RPMI8226 (cell line): ENCODE measurements at places on chromosomes 1 and 21.

- DNase-seq, result no peak
These were observed 630.4 kb downstream of the PTPRC start for GRCh38 chr1:199269241-199269640.

DNA sequence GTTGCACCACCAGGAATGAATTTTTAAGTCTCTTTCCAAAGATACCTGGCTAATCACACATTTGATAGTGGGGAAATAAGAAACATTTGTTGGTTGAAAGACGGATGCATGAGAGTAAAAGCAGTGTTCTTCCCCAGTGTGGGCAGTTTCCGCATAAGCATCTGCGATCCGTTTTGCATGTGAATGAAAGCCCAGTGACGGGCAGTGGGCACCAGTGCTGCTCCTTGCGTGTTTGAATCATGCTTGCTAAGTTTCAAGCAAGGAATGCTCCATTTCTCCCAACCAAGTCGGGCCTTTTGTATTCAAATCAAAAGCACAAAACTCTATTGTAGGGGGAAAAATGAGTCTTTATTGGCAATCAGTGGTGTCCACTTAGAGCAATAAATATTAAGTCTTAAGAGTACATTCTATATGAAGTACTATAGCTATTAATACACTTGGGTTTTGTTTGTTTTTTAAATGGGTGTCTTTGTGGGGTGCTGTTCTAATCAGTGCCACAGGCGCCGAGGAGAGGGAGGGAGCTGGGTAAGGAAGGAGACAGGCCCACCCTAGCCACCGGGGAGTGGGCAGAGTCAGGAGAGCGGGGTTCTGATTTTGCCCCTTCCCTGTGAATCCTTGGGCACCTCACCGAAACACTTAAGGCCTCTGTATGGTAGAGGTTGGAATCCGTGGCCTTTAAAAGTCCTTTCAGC lies 750 bp upstream of the PTGFRN start:
- DNase-seq, result no peak

GRCh38 chr1:198933515-198934222 lies 294.8 kb downstream of the PTPRC start:
- no peak for DNase-seq

- DNase-seq, result no peak
These were observed 24.5 kb upstream of the POU2F1 start for GRCh38 chr1:167196166-167196565.

GRCh38 chr1:159664247-159664646 lies 50.1 kb downstream of the CRP start:
- no peak for DNase-seq

DNA sequence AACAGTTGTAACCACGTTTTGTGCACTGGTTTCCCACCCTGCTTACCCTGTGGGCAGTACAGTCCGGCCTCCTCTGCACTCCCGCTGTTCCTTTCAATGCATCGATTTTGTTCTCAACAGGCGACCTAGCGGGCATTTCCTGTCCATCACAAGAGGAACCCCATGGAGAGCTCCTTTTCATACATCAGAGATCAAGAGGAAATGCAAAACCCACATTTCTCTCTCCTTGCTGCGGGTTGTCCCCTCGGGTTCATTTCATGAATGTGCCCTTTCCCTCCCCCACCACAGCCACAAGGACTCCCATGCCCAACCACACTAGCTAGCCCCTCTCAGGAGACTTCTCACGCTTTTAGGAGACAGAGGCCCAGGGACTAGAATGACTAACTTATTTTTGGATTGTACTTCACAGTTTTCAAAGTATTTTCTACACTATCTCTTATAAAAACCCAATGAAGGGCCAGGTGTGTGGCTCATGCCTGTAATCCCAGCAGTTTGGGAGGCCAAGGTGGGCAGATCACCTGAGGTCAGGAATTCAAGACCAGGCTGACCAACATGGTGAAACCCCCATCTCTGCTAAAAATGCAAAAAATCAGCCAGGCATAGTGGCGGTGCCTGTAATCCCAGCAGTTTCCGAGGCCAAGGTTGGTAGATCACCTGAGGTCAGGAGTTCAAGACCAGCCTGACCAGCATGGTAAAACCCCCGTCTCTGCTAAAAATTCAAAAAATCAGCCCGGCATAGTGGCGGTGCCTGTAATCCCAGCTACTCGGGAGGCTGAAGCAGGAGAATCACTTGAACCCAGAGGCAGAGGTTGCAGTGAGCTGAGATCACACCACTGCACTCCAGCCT lies 18.4 kb downstream of the ATP1A4 start:
- no peak for DNase-seq

GRCh38 chr1:179002552-179003345 lies 22.9 kb upstream of the FAM20B start:
- peak; percentile 67 for DNase-seq

GRCh38 chr1:175873290-175873935 lies 130.0 kb upstream of the TNR start:
- no peak for DNase-seq

DNA sequence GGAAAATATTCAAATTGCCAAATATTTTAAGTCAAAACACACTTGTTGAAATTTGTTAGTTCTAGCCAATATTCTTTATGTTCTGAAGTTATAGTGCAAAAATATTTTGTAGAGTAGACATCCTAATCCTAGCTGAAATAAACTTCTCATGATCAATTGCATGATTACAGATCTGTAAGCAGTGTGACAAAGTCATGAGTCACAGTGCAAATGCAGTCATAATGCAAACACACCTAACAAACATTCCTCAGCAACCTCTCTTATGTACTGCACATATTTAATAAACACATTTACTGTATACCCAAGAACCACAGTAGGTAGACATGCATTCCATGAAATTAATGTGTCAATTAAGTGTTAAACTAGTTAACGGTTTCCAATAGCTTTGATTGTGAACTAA lies 1857.4 kb downstream of the NCAM2 start:
- DNase-seq, result no peak

- DNase-seq, result no peak
These were observed 30.7 kb downstream of the VASH2 start for GRCh38 chr1:212981025-212981495.

DNA sequence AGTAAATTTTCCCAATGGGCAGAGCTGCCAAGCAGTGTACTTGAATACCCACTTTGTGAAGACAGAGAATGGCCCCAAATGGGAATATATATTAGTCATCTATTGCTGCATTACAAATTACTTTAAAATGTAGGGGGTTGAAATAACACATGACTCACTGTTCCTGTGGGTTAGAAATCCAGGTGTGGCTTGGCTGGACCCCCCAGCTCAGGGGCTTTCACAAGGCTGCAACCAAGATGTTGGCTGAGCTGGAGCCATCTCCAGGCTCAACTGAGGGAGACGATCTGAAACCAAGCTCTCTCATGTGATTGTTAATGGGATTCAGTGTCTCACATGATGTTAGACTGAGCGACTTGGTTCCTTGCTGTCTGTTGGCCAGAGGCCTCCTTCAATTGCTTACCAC lies 33.4 kb upstream of the ARHGAP29 start:
- no peak for DNase-seq

DNA sequence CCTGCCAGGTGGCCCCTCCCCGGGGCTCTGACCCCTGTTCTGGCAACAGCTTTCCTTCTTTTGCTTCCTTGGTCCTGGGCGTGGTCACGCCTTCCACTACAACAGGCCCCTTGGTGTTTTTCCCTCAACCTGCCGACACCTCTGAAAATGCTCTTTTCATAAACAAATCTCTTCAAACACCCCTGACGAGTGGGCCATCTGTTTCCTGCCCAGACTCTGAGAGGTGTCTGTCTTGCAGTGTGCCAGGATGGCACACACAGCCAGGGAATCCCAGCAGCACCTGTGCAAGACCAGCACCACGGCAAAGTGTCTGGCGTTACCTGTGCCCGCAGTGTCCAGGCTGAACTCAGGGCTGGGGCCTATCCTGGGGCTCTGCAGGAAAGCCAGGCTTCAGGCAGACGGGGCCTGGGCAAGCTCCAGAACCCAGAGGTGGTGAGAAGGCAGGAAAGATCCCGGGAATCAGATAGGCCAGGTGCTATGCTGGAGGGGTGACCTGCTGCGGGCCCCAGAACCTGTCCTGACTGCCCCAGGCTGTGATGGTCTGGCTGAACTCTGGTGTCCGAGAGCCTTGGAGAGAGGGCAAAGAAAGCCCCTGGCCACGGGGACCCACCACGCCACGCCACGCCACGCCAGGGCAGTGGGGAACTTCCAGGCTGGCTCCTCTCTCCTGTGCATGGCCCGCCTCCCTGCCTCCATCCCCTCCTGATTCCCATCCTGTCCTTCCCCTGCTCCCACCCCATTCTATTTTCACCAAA lies 88.9 kb downstream of the SIK1 start:
- DNase-seq, result peak; percentile 75

- peak; percentile 30 for DNase-seq
These were observed 25.2 kb upstream of the AGO1 start for GRCh38 chr1:35857830-35858229.

DNA sequence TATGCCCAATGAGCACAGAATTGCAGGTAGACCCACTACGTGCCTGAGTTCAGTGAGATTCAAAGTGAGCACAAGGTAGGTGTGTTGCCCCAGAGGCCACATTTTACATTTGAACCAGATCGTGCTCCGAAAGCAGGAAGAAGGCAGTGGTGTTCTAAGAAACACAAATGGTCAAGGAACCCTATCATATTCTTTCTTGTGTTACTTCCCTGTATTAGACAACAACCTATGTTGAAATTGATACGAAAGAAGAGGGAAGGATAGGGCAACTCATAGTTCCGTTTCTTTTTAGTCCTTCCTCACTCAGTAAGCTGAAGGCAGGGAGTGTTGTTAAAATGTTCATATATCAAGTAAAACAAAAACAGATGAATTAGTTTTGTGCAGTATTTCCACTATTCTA lies 33.9 kb downstream of the OLFML2B start:
- DNase-seq, result no peak

DNA sequence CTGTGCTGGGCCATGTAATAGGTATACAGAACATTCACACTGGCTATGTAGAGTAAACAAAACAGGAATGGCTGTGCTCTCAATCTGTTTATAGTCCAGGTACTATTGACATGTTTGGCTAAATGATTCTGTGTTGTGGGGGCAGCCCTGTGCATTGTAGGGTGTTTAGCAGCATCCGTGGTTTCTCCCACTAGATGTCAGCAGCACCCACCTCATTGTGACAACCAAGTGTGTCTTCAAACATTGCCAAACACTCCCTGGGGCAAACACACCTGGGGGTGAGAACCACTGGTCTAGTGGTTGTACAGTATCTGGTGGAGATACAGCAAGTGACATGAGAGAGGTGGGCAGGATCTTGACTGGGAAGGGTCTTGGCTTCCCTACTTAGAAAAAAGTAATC lies 80.4 kb upstream of the SPATA6 start:
- DNase-seq, result peak; percentile 19

DNA sequence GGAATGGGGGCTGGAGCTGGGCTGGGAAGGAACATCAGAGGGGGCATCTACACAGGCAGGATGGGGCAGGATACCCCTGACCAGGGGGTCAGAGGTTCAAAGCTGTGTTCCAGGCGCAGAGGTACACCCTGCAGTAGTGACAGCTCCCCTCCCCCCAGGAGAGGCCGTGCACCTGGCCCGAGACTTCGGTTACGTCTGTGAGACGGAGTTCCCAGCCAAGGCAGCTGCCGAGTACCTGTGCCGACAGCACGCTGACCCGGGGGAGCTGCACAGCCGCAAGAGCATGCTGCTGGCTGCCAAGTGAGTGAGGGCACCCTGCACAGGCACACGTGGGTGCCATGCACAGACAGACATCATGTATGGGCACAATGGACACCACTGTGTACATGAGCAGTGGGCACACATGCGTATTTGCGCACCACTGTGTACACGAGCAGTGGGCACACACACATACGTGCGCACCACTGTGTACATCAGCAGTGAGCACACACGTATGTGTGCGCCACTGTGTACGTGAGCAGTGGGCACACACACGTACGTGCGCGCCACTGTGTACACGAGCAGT lies 17.4 kb downstream of the TFAP2E start:
- DNase-seq, result no peak

- no peak for DNase-seq
These were observed 120.6 kb upstream of the KCNJ15 start for GRCh38 chr21:38136201-38136600.
